ENCODE measurements at places on chromosomes 4 and X. TPM values are rescaled to one million over a fixed set of nuclear protein-coding genes. Genes with fewer than 3 reads are reported as not detected.

USP51 gene
- total RNA-seq, result 2.2 TPM

GRCh38 chrX:69503228-69503781, 821 bp upstream of the NALF2 start:
- no peak overlapping the region for H3K27ac ChIP-seq
- H3K4me1 ChIP-seq, result no peaks in the 10 kb centered on the region
- DNase-seq, result no peak
- H3K4me3 ChIP-seq, result peak overlapping the region; percentile 26
- no peaks in the 10 kb centered on the region for H3K36me3 ChIP-seq

GRCh38 chr4:87122252-87122651, 98.2 kb downstream of the KLHL8 start:
- no peak overlapping the region for H3K27ac ChIP-seq
- no peaks in the 10 kb centered on the region for H3K27me3 ChIP-seq
- H3K36me3 ChIP-seq, result peaks cover 29% of the 10 kb centered on the region
- peaks cover 20% of the 10 kb centered on the region for H3K4me1 ChIP-seq

PRDM8 gene
- total RNA-seq, result 11.9 TPM

DNA sequence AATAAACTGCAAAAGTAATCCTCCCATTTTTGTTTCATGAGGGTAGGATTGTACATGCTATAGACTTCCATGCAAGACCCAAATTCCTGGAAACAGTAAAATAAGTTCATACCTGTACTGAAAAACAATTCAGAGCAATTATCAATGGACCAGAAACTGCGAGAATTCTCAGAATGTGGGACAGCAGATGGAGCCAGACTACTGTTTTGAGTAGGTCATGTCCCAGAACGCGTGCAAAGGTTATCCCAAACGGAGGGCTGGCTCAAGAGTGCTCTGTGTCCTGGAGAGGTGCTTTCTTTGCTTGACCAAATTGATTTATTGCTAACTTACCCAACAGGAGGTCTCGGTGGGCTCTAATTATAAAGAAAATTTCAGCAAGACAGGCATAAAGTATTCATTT, 1.7 kb upstream of the MAGEH1 start:
- H3K4me1 ChIP-seq, result peaks cover 17% of the 10 kb centered on the region
- DNase-seq, result no peak
- no peaks in the 10 kb centered on the region for H3K36me3 ChIP-seq

- H3K4me1 ChIP-seq, result no peaks in the 10 kb centered on the region
- H3K27me3 ChIP-seq, result peaks cover 1% of the 10 kb centered on the region
- no peak overlapping the region for H3K4me3 ChIP-seq
- DNase-seq, result no peak
- H3K27ac ChIP-seq, result no peak overlapping the region
Observed at GRCh38 chr4:79237851-79238250, 88.0 kb downstream of the NAA11 start.

- H3K4me1 ChIP-seq, result no peaks in the 10 kb centered on the region
- H3K4me3 ChIP-seq, result no peak overlapping the region
- DNase-seq, result no peak
Observed at GRCh38 chr4:112058433-112058832, 86.8 kb upstream of the FAM241A start.

TMEM164 gene
- total RNA-seq, result 17.9 TPM

DNA sequence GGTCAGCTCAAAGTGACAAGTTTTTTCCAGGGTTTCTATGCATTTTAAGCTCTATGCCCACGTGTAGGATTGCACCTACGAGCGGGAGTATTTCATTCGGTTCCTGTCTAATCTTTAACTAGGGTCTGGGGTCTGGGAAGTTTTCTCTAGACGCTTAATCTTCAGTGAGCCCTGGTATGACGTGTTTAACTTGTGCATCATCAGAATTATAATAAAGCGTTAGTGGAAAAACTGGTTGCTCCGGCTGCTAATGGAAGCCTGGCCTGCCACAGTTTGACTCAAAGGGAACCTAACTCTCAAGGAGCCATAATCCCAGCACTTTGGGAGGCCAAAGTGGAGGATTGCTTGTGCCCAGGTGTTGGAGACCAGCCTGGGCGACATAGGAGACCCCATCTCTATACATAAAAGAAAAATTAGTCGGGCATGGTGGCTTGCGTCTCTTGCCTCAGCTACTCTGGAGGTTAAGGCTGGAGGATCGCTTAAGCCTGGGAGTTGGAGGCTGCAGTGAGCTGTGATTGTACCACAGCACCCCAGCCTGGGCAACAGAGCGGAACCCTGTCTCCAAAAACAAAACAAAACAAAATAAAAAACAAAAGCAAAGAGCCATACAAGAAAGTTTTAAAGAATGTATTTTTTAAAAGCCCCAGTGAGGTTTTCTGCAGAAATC, 30.2 kb downstream of the ARSD start:
- no peak overlapping the region for H3K27ac ChIP-seq
- H3K4me1 ChIP-seq, result peaks cover 8% of the 10 kb centered on the region
- no peak for DNase-seq

GNRHR gene
- total RNA-seq, result not detected

GRCh38 chr4:76883147-76883546, 14.8 kb downstream of the SOWAHB start:
- H3K27me3 ChIP-seq, result peaks cover 11% of the 10 kb centered on the region
- H3K4me3 ChIP-seq, result no peak overlapping the region
- no peak overlapping the region for H3K27ac ChIP-seq
- no peak for DNase-seq

DNA sequence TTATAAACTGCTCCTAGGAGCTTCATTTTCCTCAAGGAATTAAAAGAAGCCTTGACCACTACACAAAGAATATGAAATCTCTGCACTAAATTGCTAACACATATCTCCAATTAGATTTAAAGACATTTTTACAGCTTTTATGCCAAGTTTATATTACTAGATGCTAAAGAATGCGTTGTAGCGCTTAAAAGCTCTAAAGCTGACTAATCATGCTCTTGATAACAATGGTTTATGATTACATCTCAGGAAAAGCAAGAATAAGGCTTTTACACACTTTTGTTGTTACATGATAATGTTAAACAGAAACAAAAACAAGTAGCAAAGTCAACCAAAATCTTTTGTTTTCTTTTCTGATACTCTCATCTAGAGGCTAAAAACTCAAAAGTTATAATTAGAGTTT, 44.7 kb downstream of the SLC10A7 start:
- peaks cover 22% of the 10 kb centered on the region for H3K36me3 ChIP-seq
- H3K27ac ChIP-seq, result no peak overlapping the region
- peaks cover 13% of the 10 kb centered on the region for H3K4me1 ChIP-seq
- H3K4me3 ChIP-seq, result no peak overlapping the region
- H3K27me3 ChIP-seq, result no peaks in the 10 kb centered on the region
- no peak for DNase-seq

GRCh38 chr4:183149616-183150539, 50.8 kb downstream of the WWC2 start:
- H3K4me1 ChIP-seq, result no peaks in the 10 kb centered on the region
- H3K4me3 ChIP-seq, result no peak overlapping the region
- H3K27ac ChIP-seq, result no peak overlapping the region
- H3K27me3 ChIP-seq, result peaks cover 3% of the 10 kb centered on the region
- no peaks in the 10 kb centered on the region for H3K36me3 ChIP-seq

DIPK2B gene
- not detected for total RNA-seq

DNA sequence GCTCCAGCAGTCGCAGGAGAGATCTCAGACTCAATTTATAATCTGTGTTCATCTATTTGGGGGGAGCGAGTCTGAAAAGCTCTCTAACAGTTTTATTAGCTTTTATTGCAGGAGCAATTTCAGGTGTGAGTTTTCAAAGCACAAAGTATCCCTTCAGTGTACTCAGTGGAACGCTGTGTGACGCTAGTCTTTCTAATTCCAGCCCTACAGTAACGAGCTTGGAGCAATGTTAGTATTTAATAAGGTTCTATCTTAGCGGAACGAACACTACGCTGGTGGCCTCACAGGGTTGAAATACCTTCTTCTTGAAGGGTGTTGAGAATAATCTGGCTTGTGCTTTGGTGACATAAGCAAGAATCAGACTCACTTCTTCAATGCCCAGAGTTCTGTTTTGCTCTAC, 8.4 kb downstream of the HS3ST1 start:
- no peak for DNase-seq
- no peaks in the 10 kb centered on the region for H3K4me1 ChIP-seq
- H3K27me3 ChIP-seq, result peaks cover 10% of the 10 kb centered on the region
- no peak overlapping the region for H3K27ac ChIP-seq

SPATA18 gene
- total RNA-seq, result 0.13 TPM
